ENCODE measurements at places on chromosomes 4 and X.

GRCh38 chrX:2370456-2370855 lies 130.3 kb downstream of the DHRSX start:
- DNase-seq: no peak

- DNase-seq: no peak
Measured at GRCh38 chrX:154426916-154427770, 1.3 kb upstream of the ATP6AP1 start.

- DNase-seq: no peak
Measured at GRCh38 chrX:85111347-85111746, 107.7 kb downstream of the APOOL start.

GRCh38 chrX:11097933-11098332 lies 13.2 kb upstream of the HCCS start:
- no peak for DNase-seq

DNA sequence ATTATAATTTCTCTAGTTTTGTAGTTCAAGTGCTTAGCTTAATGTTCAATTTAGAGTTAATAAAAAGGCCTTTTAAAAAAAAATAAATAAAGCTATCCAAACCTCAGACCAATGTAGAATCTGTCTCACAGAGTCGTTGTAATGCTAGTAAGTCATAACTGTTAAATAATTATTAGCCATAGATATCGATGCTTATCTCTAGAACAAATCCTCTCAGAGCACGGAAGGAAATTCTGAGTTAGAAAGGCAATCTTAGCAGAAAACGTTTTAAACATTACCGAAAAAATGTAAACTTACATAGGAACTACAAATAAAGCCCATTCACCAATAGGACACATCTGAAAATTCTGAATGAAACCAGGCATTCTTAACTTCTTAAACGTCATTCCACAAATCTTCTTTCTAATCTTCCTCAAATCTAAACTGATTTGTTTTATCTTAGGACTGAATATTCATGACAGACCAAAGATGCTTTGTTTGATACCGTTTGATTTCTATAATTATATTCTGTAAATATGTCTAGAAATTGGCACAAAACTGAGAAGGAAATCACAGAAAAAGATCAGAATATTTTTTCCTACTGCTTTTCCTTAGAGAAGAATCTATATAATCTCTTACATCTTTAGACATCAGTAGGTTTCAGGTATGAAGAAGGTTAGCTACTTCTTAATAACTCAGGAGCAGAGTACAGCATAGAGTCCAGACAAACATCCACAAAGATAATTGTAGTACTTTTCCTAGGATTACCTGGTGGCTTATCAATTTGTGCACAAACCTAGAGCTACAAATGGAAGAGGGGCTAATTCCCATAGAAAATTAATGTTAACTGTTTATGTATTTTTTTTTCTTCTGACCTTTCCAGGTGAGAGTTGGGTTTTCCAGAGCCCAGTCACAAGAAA lies 140.7 kb downstream of the BTC start:
- no peak for DNase-seq

- no peak for DNase-seq
Measured at GRCh38 chr4:68416591-68416990, 30.7 kb upstream of the TMPRSS11E start.

GRCh38 chrX:54891573-54891972 lies 29.1 kb upstream of the TRO start:
- peak; percentile 1 for DNase-seq

DNA sequence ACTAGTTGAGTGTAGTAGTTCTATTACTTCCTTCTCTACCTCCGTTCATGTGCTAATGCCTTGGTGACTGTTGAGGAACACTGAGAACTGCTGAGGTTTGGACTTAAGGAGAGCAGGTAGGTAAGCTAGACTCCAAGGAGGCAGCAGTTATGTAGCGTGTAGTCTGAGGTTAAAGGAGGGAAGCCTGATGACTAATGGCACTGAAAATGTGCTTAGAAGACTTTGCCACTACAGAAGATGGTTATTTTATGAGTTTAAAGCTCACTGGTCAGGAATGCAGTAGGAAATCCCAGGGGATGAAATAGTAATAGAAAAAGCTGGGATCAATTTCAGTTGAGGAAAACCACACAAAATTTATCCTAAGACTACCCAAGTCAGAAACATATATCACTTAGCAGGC lies 1077.3 kb downstream of the RAPGEF2 start:
- DNase-seq: peak; percentile 49

GRCh38 chr4:27364509-27364908 lies 503.9 kb downstream of the STIM2 start:
- no peak for DNase-seq

Data from A549 (cell line).